LNCaP clone FGC (cell line): ENCODE measurements at places on chromosomes 5 and 9.
A peak's percentile ranks its signal among the peaks of the same experiment; 100 is the strongest.

- no peak for DNase-seq
Measured at GRCh38 chr9:137647096-137647714, 28.4 kb downstream of the EHMT1 start.

- no peak for DNase-seq
Measured at GRCh38 chr9:124840300-124840833, 12.9 kb upstream of the WDR38 start.

GRCh38 chr5:35230038-35230611, at the start of gene PRLR:
Gene PRLR, minus strand, starts transcription at chr5:35230487. Its CDS starts 140,867 bp downstream, at chr5:35089620.
- no peak for DNase-seq

- DNase-seq = no peak
Measured at GRCh38 chr5:97529354-97529985, 346.4 kb upstream of the RIOK2 start.

DNA sequence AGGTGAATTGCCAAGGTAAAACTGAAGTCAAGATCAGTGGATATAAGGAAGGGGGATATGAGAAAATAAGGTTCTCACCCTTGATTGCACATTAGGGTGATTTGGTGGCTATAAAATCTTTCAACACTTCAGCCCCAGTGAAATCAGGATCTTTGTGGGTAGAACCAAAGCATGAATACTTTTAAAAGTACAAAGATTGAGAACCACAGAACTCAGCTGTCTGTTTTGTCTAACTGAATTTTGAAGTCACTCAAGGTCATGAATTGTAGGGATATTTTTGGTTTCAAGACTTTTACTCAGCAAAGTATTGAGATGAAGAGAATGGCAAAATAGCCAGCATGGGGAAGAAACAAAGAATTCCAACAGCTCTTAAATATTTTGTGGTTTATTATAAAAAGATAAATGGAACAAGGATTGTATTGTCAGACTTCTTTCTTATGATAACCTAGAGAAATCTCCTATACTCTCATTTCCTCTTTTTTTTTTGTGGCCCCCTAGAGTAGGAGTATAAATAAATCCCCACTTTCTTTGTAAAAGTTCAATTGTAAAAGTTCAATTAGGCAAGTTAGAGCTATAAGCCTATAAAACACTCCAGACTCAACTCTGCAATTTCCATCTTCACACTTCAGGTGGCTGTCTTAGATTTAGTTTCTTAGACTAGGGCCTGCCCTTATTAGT, 272.9 kb downstream of the PDE4D start:
- DNase-seq = no peak

- no peak for DNase-seq
Measured at GRCh38 chr9:97703437-97704344, 6.6 kb upstream of the XPA start.

DNA sequence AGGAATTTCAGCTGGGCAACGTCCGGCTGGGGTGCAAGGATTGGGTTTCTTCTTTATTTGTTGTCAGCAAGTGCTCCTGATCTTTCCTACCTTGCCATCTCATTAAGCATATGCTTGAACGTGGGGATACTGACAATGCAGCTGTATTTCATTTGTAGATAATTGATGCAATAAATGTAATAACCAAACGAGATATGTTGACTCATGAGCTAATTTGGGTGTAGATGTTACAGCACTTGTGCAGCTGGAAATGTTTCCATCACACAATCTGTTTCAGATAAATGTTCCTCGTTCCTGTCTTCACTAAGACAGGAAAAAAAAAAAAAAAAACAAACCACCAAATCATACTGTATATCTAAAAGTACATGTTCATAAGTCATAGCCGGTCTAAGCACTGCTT, 123.8 kb downstream of the DMRT2 start:
- no peak for DNase-seq

DNA sequence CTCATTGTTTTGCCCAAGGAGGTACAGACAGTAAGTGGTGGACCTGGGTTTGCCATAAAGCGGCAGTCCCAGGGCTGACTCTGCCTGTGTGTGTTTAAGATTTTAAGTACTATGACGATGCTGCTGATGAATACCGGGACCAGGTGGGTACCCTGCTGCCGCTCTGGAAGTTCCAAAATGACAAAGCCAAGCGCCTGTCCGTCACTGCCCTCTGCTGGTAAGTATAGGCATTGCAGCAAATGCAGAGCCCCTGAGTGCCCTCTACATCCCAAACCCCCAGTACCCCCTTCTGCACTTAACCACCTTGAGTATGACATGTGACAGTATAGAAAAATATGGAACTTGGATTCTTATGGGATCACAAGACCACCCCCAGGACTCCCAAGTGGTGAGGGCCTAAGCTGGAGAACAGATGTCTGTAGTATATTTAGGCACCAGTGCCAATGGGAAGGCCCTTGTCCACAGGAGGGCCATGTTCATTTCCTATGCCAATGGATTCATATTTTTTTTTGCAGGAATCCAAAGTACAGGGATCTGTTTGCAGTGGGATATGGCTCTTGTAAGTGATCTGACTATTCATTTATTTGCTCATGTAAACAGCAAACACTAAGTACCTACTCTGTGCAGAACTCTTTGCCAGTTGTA, 22.0 kb downstream of the ENHO start:
- no peak for DNase-seq

DNA sequence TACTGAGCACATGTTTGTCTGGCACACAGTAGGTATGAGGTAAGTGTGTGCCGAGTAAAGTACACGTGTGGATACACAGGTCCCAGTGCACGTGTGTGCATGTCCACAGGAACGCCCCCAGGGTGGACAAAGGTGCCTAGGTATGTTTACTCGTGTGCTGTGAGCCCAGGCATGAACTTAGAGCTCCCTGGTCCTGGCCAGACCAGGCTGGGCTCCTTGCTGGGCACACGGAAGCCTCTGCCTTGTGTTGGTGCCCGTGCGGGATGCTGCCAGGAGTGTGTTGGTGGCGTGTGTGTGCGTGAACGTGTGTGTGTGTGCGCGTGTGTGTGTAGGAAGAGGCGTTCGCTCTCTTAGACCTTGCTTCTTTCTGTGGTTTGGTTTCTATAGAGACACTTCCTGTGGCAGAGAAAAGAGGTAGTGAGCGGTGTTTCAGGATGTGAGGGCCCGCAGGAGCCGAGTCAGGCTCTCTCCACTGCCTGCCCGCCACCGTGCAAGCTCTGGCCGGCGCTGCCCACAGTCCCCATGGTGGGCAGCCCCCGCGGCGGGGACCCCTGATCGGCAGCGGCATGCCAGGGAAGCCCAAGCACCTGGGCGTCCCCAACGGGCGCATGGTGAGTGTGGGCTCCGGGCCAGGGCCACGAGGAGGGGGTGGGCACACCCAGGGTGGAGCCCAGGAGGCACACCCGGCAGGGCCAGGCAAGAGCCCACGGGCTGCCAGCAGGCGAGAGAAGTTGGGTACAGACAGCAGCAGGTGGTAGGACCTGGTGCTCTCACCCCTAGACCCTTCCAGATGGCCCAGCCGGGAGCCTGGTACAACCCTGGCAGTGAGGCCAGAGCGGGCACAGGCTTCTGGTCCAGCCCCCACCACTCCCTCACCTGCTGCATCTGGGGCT, at the start of gene RGS14:
TSS of gene RGS14 (plus strand) at position 466 of the 893 bp plus-strand sequence. CDS start at position 567, 101 bp downstream.
- DNase-seq = no peak

DNA sequence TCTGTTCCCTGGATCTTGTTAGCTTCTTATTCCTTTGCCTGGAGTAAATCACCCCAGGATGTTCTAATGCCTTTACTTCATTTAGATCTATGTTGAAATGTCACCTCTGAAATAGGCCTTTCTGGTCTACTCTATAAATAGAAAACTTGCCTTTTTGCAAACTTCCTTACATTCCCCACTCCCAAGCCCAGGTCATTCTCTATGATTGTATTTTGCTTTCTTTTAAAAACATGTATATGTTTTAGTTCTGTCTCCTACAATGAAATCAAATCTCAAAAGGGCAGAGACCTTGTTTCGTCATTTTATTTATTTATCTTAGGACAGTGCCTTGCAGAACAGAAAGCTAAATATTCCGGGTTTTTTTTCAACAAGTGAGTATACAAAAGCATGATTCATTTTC, 1657.7 kb upstream of the C9orf72 start:
- DNase-seq = no peak

- no peak for DNase-seq
Measured at GRCh38 chr9:126295936-126296600, 30.6 kb upstream of the MVB12B start.

GRCh38 chr5:79687889-79688288, 1.7 kb upstream of the CMYA5 start:
- no peak for DNase-seq

DNA sequence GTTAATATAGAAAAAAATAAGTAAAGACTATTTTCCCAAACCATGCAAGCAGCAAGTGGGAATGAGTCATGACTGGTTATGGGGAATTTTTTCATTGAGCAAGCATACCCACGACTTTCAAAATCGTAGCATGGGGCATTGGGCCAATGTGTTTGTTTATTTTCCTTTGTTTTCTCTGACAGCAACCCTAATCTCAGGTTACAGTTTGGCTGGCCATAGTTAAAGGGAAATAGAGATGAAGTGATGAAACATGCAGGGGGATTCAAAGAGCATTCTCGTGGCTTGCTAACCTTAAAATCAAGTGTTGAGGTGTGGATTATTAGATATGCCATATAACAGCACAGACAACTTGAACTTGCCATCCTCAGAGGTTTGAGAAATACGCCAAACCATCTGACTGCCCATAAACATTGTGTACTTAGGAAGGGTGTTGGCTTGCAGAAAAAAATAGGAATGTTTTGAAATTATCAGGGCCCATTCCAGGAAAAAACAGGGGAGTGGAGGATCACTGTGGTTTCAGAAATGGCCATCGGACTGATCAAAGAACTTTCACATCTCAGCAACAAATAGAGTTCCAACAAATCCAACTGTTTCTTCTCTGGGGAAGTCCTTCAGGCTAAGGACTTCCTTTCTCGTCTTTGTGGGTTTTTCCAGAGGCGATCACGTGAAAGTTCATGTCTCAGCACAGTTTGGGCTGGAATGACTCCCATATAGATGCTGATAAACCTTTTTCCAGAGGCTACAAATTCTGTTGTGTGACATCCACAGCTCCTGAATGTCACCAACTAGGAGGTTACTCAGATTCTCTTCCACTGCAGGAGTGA, 259.1 kb downstream of the SYK start:
- DNase-seq = peak; percentile 84

GRCh38 chr5:176671399-176671798, 24.1 kb downstream of the TSPAN17 start:
- no peak for DNase-seq

DNA sequence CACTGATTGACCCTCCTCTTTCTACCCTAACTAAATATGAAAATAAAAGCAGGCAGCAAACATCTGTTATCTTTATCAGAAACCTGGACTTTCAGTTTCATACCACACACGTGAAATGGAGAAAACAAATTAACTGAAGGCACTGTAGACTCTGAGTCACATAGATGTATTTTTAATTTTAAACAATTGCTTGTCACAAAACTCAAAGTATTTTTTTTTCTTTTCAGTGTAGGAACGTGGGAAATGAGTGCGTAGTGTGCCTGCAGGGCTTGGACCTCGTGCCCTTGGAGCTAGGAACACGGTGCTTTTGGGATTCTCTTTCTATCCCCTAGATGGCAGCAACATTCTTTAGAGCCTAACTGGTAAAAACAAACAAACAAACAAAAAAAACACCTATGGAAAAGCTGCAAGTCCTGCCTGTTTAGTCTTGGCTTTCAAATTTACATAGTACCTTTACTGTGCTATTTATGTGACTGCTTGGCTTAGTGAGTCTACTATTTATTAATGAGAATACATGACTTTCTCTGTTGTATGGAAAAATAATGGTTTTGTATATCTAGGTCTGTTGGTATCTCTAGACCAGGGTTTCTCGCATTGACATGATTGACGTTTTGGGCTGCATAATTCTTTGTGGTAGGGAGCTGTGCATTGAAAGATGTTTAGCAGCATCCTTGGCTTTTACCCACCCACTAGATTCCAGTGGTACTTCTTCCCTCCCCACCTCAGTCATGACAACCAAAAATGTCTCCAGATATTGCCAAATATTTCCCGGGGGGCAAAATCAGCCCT, 16.8 kb upstream of the ACTBL2 start:
- DNase-seq = peak; percentile 74

- peak; percentile 8 for DNase-seq
Measured at GRCh38 chr9:100505564-100506159, 32.7 kb downstream of the TMEFF1 start.

- DNase-seq = no peak
Measured at GRCh38 chr5:68243681-68244080, 28.1 kb downstream of the PIK3R1 start.

- DNase-seq = no peak
Measured at GRCh38 chr5:14724633-14725032, 60.1 kb downstream of the OTULIN start.
